ENCODE measurements at places on chromosomes 5 and 9.

GRCh38 chr9:127561491-127562278 lies 50.4 kb upstream of the STXBP1 start:
- DNase-seq, result no peak

- DNase-seq, result no peak
Measured at GRCh38 chr9:100099722-100100042, 639 bp downstream of the INVS start.

DNA sequence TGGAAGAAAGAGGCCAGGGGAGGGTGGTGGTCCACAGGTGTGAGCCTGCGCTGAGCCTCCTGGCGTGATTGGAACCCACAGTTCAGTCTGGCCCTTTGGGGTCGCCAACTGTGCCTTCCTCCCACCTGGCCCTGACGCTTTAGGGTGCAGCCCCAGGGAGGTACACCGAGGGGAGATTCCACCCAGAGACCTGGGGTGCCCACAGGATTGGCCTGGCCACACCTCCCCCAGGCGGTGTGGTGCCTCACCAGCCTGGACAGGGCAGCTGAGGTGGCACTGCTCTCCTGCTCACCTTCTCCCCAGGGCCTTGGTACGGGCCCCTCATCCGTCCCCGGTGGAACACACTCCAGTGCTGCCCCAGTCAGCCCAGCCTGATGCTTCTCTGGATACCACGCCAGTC lies 1.0 kb upstream of the CLIC3 start:
- DNase-seq, result no peak

- DNase-seq, result no peak
Measured at GRCh38 chr9:36576866-36577265, 4.2 kb downstream of the MELK start.

GRCh38 chr5:31470608-31471007 lies 61.3 kb downstream of the DROSHA start:
- DNase-seq, result no peak

GRCh38 chr5:98397081-98397480 lies 376.4 kb upstream of the RGMB start:
- no peak for DNase-seq
